ENCODE measurements at places on chromosomes 3 and 15.

GRCh38 chr3:64457811-64458210 lies 230.0 kb downstream of the ADAMTS9 start:
- no peak for DNase-seq

DNA sequence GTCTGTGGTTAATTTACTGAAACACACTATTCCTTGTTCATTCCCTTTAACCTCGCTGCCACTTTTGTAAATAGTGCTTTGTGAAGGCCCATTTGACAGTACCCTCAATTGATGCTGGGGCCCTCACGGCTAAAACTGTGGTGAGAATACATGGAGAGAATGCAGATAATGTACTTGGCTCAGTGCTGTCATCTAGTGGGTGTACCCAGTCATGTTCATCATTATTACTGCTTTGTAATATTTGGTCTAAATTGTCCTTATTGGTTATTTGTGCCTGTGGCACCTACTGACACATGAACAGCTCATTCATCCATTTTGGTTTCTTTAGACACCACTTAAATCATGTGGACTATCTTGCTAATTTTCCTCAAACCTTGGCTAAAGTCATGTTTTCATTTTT lies 543.6 kb downstream of the EDEM1 start:
- DNase-seq, result no peak

DNA sequence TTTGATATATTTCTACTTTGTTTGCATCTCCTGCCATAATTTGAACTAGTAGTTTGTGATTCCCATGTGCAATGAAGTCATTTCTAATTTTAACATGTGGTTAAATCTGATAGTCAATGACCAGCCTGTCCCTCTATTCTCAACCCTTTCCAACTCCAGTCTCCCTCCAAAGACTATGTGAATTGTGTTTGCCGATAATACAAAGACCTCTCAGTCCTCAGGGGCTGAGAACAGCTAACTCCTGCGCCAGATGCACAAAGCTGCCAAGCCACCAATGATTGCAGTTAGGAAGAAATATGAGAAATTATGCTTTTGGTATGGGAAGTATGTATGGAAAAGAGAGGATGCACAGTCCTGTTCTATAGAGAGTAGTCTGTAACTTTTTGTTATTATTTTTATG lies 54.0 kb downstream of the KCNH8 start:
- no peak for DNase-seq

DNA sequence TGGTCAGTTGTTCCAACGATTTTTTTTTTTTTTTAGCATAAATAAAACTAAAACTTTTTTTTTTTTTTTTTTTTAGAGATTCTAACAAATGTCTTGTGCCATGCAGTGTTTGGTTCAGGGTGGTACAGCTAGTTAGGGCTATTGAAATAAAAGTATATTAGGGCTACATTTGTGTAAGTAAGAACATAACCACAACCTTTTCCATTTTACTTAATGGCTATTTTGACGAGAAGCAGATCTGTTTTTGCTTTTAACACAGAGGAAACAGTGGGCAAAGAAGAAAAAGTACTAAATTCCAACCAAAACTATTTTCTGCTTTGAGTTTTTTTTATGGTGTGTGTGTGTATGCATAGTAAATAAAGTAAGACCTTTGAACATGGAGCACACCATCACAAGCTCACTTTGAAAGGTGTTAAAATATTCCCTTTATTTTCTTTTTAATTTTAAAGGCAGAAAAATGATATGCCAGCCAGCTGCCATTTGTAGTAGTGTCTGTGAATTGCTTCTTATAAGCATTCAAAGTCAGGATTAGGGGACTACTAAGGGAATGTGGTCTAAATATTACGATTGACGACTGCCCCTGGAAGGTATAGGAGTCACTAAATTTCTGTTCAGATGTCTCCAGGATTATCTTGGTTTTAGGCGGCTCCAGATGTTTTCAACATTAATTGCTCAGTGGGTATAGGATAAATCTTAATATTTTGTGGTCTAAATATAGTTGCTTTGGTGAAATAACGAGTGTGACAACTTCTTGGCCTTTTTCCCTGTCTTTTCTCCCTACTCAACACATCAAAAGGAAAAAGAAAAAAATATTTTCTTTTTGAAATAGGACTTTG lies 3.1 kb downstream of the RARB start:
- DNase-seq, result no peak

DNA sequence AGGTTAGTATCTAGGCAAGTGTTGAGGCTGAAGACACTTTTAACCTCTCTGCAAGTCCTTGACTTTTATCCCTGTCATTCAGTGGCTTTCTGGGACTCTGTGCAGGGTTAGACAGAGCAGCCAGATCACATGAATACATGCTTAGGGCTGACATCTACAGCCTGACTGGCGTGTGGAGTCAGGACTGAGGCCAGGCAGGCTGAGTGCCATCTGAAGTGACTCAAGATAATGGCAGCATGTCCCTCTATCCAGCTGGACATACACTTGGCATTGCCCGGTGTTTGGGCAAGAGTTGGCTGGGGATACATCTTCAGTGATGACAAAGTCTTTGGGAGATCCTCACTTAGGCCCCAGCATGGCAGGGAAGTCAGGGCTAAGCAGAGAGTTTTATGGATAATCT lies 22.4 kb downstream of the DUOX2 start:
- no peak for DNase-seq

DNA sequence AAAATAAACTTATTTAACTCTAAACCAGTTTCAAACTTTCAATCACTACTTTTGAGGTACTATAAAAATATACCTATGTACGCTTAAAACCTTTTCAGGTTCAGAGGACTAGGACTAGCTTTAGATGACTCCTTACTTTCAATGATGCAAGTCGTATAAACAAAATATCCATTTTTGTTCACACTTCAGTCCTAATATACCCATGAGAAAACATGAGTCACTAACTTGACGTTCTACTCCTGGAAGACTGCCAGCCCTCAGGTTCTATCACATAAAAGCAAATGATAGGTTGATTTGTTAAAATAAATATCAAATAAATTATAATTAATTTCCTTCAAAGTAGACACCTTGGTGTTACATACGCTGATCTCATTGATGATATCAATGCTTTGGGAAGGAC lies 10.6 kb upstream of the P3H2 start:
- DNase-seq, result no peak

GRCh38 chr15:44029940-44030568 lies 165.0 kb downstream of the FRMD5 start:
- no peak for DNase-seq

- no peak for DNase-seq
These were observed 94.6 kb upstream of the UBE2E2 start for GRCh38 chr3:23108451-23109057.

- DNase-seq, result no peak
These were observed 192.5 kb downstream of the RSL24D1 start for GRCh38 chr15:55003965-55004873.

- DNase-seq, result no peak
These were observed 83.6 kb downstream of the SLC7A14 start for GRCh38 chr3:170502297-170502696.

DNA sequence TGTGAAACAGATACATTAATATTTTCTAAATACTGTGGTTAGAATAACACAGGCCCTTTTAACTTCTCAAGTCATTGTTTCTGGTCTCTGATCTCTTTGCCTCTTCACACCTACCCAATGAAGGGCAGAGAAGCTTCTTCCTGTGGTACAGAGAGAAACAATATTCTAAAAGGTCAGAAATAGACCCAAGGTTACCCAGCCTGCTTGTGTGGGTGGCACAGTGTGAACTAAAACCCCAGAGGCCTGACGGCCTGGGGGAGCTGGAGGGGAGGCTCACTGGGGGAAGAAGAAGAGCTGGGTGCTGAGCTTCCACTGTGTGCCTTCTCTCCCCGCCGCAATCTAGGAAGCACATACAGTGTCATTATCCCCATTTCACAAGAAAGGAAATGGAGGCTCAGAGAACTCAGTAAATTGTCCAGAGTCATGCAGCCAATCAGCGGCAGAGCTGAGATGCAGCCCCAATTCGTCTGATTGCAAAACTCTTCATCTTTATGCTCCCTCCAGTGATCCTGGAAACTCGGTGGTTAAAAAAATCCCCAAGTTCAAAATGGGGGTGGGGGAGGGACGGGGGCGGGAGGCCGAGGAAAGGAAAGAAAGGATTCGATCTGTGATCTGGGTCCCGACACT lies 64.1 kb upstream of the HEG1 start:
- DNase-seq, result no peak

DNA sequence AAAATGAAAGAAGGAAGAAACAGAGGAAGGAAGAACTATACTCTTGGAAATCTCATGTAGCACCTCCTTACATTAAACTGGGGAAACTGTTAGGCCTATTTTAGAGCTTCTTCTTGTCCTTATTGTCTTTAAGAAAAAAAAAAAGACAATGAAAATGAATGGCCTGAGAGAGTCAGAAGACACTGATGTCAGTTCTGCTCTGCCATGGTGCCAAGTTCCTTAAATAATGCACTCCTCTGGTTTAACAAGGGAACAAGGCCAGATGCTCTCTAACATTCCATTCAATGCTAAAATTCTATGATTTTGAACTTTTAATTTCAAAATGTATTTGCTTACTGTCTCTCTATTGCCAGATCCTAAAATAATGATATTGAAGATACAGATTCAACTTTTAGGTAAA lies 4.4 kb upstream of the MBNL1 start:
- no peak for DNase-seq

DNA sequence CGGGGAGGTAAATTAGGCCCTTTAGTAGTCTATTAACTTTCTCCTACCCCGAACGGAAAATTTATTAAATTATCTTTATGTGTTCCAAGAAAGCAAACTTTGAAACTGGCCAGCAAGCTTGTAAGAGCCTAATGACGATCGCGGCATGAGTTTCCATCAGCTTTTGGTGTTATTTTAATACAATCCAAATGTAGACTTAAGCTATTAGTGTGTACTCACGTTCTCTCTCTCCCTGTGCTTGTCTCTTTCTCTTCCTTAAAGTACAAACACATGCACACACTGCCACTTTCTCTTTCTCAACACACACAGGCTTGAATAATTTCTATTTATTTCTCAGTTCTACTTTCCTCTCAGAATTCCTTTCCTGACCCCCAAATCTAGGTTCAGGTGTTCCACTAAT lies 108.8 kb upstream of the MME start:
- no peak for DNase-seq

DNA sequence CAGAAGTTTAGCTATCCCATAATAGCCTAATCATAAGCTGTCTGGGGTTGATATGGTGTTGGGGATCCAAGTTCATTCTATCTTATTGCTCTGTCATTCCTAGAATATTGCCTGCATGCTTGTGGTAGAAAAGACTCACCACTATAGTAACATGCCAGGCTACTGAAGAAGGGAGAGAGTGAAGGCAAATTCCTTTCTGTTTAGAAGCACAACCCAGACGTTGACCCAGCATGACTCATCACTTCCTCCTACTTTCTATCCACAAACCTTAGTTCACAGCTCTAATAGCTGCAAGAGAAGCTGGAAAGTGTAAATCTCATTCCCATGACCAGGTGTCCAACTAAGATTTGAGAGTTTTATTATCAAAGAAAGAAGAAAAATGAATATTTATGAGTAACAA lies 57.8 kb upstream of the NMD3 start:
- no peak for DNase-seq

DNA sequence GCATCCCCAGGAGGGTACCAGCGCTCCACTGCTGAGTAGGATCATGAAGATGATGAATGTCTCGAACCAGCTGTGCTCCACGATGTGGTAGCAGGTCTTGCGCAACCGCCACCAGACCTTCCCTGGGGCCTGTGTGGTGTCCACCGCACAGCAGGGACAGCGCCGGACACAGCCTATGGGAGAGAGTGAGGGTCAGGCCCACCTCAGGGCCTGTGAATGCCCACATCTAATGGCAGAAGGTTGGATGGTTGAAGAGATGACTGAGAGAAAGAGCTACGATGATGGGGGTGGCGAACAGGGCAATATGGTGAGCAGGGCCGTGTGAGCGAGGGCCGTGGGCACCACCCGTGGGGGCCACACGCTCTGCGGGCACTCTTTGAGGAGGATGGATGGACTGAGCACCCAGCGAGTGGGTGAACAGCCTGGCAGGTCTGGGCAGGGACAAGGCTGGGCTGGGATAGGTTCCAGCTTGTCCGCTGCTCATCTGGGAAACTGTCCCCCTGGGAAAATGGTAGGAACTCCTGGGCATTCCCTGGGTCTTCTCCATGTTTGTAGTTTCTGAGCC lies 74.1 kb downstream of the SCN5A start:
- DNase-seq, result no peak

GRCh38 chr15:40471808-40472150 lies 995 bp downstream of the CHST14 start:
- DNase-seq, result no peak

DNA sequence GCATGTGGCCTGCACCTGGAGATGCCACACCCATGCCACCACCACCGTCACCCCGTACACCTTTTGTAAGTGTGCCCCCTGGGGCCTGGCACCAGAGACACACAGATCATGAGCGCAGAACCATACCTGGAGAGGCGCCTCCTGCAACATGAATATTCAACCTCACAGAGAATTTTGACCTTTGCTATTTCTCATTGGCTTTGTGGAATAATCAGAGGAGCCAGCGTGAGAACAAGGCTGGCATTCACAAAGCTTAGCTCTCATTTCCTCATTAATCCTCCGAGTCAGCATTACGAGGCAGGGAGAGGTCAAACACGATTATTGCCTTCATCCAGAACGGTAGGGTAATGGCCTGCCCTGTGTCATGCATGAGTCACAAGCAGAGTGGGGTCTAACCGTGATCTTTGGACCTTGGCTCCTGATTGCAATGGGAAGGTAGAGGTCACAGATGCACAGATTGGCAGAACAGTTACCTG lies 73.0 kb upstream of the POMGNT2 start:
- DNase-seq, result no peak

DNA sequence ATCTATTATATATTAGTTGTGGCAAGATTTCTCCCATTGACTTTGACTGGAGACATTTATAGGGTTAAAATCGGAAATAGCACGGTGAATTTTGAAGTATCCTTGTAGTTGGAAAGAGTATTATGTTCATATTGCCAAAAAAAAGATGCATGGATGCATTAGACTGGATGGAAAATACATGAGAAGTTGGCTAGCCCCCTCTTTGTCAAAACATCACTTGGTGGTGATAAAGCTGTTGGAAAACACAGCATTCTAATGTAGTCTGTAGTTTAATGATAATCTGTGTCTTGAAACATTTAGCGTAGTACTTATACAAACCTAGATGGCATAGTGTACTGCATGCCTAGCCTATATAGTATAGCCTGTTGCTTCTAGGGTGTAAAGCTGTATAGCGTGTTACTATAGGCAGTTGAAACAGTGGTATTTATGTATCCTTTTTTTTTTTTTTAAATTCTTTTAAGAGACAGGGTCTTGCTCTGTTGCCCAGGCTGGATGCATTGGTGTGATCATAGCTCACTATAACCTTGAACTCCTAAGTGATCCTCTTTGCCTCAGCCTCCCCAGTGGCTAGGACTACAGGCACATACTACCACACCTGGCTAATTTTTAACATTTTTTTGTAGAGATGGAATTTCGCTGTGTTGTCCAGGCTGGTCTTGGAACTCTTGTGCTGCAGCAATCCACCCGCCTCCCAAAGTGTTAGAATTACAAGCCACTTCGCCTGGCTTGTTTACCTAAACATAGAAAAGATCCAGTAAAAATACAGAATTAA lies 21.8 kb downstream of the CTNNB1 start:
- DNase-seq, result no peak

DNA sequence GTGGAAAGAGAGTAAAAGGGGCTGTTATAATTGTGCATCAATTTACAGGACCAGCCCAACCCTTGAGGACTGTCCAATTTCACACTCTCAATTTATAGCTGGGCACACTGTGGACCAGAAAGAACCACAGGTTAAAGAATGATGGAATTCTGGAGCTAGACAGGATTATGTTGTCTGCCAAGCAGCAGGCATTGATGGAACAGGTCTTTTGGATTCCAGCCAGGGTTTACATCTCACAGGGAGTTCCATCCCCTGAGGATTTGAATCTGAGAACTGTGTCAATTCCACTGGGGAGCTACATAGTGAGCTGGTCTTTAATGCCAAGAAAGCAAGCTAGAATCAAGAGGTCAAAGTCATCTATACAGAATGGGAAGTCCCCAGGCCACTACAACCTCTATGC lies 389.5 kb upstream of the WNT5A start:
- DNase-seq, result no peak
